Left forelimb (tissue), 1 donor: ENCODE measurements at places on chromosomes 7 and 10.

GRCh38 chr10:4688601-4689000, 137.4 kb upstream of the AKR1E2 start:
- no peak for DNase-seq

DNA sequence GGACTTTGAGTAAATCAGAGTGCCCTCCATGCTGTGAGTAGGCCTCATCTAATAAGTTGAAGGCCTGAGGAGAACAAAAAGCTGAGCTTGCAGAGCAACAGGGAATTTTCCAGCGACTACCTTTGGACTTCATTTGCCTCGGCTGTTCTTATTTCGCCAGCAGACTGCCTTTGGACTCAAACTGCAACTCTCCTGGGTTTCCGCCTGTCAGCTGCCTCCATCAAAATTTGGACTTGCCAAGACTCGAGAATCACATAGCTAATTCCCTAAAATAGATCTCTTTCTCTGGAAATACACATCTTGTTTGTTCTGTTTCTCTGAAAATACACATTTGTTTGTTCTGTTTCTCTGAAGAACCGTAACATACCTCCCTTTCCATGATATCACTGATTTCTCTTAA, 93.8 kb downstream of the ITGB8 start:
- DNase-seq, result no peak

DNA sequence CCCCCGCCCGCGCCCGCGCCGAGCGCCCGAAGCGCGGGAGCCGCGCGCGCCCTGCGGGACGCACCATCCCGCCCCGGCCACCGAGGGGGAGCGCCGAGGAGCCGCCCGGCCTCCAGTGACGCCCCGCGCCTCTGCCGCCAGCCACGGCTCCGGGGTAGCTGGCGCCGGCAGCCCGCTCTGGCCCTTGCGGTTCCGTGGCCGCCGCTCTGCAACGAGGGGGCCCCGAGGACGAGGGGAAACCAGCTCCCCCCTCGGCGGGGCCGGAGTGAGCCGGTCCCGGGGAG, at the start of gene PAXIP1:
TSS of gene PAXIP1 (minus strand) at position 33 of the 284 bp plus-strand sequence. CDS start 195 bp downstream, outside the sequence.
- DNase-seq, result no peak

- DNase-seq, result no peak
Observed at GRCh38 chr7:53603461-53603860, 568.0 kb downstream of the POM121L12 start.

DNA sequence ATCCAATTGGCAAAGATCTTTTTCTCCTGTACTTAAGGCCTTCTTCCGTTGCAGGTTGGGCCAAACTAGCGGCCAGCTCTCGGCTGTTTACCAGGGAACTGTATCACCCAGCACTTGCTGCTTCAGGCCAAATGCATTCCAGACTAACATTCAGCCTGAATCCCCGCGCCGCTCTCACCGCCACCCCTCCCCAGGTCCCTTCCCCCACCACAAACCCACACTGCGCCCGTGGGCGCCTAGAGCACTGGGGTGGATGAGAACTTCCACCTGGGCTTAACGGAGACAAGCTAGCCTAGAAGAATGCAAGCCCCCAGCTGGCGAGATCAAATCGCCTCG, 676 bp downstream of the TCAF1 start:
- no peak for DNase-seq

- DNase-seq, result no peak
Observed at GRCh38 chr7:134919240-134919641, 67.1 kb upstream of the AGBL3 start.

- DNase-seq, result no peak
Observed at GRCh38 chr10:10794791-10795191, 222.9 kb upstream of the CELF2 start.

DNA sequence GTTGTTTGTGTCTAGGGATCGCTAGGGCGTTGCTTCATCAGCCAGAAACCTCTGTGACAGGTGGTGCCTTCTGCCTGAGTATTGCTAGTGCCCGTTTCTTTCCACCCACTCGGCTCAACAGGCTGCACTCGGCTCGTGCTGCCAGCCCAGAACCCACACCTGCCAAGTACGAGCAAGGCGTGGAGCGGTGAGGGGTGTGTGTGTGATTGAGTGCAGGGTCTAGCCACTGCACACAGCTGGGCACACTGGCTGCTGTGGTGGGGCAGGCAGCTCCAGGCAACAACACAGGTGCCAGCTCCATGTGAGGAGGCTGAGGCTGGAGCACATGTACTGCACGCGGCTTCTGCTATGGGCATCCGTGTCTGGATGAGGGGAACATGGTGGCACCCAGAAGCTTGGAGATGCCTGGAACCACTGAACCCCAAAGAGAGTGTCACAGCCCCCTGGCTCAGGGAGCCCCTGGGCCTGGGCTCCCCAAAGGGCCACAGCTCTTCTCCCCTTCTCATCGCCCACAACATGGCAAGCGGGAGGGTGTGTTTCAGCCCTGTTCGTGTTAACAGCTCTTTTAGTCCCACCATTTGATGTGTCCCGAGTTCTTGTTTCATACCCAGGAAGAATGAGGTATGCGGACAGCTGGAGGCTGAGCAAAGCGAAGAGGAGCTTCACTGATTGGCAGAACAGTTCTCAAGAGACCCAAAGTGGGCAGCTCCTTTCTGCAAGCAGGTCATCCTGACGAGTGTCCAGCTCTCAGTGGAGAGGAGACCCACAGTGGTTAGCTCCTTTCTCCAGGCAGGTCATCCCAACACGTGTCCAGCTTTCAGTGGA, 78.1 kb downstream of the HDAC9 start:
- no peak for DNase-seq

DNA sequence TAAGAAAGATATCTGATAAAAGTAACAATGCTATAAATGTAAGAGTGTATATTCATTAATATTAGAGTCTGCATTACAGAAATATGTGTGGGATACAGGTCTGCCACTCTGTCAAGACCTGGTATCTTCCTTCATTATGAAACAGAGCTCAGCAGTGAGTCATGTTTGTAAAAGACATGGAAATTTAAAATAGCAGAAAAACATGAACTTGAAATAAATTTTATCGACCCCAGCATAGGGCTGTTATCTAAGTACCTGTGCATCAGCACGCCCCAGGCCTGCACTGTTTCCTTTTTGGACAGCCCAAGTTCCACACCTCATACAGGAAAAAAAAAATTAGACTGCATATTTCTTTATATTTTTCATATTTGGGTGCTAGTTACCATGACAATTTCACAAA, 58.0 kb upstream of the ZPBP start:
- no peak for DNase-seq

DNA sequence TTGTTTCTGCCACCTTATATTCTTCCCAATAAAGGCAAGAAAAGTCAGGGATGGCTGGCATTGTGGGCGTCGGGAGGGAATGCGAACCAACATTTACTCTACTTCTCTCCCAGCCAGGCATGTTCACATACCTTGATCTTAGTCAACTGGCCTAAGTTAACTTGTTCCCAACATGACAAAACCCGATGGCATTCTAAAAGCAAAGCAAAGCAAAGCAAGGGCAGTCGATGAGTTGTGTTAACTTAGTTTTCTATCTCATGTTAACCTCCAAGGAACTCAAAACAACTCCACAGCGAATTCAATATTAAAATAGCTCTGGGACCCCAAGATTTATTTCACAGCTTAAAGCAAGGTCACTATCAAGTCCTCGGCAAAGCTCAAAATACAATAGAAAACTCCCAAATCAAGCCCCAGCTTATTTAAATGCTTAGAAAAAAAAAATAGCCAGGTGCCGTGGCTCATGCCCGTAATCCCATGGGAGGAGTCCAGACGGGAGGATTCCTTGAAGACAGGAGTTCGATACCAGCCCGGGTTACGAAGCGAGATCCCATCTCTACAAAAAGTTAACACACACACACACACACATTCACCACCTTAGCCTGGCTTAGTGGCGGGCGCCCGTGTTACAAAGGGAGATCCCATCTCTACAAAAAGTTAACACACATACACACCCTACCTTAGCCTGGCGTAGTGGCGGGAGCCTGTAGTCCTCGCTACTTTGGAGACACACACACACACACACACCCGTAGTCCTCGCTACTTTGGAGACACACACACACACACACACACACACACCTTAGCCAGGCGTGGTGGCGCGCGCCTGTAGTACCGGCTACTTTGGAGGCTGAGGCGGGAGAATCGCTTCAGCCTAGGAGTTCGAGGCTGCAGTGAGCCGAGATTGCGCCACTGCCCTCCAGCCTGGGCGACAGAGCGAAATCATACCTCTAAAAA, 901 bp upstream of the CCNY start:
- DNase-seq, result no peak

DNA sequence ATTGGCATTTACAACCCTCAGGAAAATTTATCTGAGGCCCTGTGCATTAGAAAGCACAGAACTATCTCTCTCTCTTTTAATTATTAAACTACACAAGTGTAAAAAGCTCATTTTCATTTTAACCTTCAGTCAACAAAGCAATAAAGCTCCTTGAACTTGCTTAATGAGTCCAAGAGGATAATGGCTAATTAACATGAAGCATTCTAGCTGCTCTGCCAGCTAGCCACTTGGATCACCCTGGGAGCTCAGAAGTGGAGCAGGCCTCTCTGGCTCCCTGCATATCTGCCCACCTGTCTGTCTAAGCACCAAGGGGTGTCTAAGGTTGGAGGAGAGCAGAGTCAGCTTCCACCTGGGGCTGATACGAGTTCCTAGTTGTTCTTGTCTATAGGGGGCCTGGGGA, 56.0 kb upstream of the SLC35G1 start:
- no peak for DNase-seq

GRCh38 chr10:111360260-111360925, 283.6 kb downstream of the ADRA2A start:
- DNase-seq, result no peak

DNA sequence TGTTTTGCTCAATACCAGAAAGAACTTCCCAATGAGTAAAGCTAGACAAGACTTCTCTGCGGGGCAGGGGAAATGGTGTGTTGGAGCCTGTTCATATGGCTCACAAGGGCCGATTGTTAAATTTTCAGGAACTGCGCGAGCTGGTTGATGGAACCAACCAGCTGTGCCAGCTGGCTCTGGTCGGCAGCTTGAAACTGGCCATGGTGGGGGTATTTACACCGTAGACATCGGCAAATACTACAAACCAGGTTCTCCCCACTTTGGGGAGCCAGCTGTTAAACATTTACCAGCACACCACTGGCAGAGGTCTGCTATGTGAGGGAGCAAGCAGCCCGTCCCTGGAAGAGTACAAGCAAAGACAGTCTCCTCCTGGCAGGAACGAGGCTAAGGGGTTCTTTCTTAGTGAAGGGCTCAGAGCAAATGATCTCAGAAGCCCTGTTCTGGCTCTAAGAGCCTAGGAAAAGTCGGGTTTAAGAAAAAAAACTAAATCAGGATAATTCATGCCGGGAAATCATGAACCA, 8.8 kb upstream of the ZMIZ1 start:
- DNase-seq, result peak; percentile 58

GRCh38 chr7:22720791-22721786, 5.9 kb upstream of the IL6 start:
- DNase-seq, result no peak

DNA sequence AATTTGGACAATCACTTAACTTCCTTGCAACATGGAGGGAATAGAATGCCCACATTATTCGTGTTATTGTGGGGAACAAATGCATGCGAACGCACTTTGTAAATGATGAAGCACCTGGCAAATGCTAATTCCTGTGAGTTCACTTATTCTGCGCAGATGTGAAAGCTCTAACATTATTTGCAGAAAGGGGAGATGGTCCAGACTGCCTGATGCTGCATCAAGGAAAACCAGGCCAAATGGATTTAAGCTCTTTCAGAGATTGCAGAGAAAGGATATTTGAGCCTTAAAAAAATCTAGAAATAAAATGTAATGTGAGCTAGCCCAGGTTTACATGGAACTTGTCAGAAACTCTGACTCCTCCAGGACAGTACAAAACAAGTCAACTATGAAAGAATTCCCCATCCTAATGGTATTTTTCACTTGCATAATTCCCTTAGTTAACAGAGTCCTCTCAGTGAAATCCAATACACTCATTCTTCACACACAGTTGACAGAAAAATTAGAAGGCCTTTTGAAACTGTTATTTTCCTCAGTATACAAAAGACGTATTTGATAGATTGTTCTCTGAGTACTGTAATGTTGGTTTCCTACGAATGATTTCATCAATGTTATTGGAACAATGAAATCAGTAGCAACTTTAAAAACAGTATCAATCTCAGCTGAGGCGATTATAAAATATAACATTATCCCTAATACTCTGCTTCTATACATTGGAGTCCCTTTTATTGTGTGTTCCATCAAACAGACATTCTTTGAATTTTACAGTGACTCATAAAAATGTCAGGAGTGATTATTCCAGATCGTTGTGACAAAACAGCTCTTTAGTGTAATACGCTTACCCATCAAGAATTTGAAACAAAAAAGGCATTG, 136.3 kb upstream of the ANK3 start:
- no peak for DNase-seq

GRCh38 chr7:121334875-121335648, 6.3 kb downstream of the WNT16 start:
- DNase-seq, result no peak

- no peak for DNase-seq
Observed at GRCh38 chr7:4995429-4995969, 36.5 kb upstream of the MMD2 start.

GRCh38 chr10:133536198-133536597, 9.0 kb downstream of the CYP2E1 start:
- no peak for DNase-seq

DNA sequence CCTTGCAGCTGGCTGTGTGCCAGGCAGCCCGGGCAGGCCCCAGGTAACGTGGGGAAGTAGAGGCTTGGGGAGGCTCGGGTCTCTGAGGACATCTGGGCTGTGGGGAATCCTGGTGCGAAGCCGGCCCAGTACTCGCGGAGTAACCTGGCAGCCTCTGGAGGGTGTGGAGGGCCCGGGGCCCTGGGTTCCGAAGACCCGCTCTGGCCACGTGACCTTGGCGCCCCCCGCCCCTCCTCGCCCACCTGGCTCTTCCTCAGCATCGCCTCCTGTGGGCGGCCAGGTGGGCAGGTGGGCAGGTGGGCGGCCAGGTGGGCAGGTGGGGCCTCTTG, 143.1 kb downstream of the WDR37 start:
- DNase-seq, result no peak

DNA sequence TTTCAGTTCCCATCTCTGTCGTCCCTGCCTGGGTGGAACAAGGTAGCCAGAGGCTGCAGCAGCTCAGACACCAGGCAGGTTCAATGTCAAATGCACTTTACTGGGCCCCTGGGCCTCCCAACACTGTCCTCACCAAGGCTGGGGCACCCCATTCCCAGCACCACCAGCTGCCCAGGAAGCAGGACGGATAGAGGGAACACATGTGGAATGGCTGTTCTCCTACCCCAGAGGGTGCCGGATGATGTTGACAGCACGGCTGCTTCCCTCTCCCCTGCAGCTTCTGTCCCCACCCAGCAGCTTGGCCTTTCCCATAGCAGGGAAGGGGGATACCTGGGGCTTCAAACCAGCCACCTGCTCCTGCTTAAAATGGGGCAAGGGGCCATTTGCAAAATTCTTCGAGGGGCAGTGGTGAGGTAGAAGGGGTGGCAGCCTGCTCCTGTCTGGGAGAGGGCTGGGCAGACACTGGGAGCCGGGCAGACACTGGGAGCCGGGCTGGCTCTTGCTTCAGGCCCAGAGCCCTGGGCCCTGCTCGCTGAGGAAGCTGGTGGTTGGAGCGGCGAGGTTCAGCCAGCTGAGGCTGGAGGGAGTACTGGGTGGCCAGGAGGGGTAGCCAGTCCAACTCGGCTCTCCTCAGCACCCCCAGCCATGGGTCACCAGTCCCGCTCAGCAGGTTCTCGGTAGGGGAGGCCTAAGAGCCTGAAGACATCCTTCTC, 9.1 kb downstream of the POLL start:
- no peak for DNase-seq

- no peak for DNase-seq
Observed at GRCh38 chr7:28530175-28530802, 118.0 kb downstream of the CREB5 start.

GRCh38 chr10:88233870-88234269, 349.2 kb downstream of the RNLS start:
- no peak for DNase-seq
